ENCODE measurements at places on chromosomes 5 and 9.

- DNase-seq: no peak
Measured at GRCh38 chr5:156361436-156362109, 34.6 kb downstream of the SGCD start.

- no peak for DNase-seq
Measured at GRCh38 chr5:91956738-91957137, 573.6 kb upstream of the ARRDC3 start.

DNA sequence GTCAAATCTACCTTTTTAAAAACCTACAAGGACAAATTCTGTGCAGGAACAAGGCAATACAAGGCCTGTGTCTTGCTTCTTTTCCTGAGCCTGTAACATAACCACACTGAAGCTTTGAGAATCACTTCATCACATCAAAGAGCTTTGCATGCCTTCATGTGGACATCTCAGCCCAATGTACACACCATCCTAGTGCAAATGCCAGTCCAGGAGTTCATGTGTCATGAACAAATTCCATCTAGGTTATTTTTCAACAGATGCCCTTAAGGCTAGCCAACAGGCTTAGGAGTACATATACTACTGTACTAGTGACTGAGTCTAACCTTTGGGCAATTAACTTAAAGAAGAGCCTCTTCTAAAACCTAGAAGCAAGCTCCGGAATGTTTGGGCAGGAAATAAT, 106.4 kb downstream of the CDH10 start:
- no peak for DNase-seq

DNA sequence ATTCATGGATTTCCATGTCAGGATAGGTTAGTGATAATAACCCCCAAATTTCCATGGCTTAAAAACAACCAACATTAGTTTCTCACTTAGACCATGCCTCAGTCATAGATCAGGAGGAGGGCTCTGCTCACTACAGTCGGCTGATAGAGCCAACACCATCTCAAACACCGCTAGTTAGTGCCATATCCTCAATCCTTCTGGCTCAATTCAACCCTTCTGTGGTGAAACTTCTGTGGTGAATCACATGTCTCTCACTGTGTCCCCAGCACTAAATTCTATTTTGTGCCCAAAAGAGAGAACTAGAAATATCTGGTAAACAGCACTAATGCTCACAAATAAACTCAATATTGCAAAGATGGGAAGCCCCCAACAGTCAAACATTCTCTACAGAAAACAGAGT, 21.1 kb downstream of the ECPAS start:
- no peak for DNase-seq

DNA sequence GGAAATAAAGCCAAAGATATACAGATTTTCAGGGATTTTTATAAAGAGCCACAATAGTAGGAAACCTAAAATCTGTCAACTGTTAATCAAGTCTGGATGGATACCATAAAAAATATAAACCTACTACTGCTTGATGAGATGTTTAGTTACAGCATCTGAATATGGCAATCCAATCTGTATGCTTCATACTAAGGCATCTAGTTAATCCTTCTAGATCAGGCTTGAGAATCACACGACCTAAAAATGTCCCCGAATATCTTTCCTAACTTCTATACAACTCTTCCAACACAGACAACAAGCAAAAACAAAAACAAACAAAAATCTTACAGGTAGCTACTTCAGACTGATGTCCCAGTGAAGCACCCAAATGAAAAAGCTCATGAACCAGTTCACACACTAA, 29.8 kb downstream of the SSBP2 start:
- DNase-seq: no peak

- DNase-seq: no peak
Measured at GRCh38 chr9:131111854-131112311, 13.5 kb upstream of the NUP214 start.

DNA sequence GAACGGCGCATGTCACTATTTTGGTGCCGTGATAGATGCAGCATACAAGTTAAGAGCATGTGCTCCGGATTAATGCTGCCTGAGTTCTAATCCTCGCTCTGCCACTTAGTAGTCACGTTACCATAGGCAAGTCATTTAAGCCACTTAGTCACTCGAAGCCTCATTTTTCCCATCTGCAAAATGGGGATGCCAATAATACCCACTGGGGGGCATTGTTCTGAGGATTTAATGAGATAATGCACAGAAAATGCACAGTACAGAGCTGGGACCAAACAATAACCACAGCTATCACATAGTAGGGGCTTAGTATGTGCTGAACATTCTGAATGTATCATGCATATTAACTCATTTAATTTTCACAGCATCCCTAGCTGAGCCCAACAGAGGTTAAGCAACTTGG, 9.1 kb downstream of the NIPAL4 start:
- DNase-seq: no peak

DNA sequence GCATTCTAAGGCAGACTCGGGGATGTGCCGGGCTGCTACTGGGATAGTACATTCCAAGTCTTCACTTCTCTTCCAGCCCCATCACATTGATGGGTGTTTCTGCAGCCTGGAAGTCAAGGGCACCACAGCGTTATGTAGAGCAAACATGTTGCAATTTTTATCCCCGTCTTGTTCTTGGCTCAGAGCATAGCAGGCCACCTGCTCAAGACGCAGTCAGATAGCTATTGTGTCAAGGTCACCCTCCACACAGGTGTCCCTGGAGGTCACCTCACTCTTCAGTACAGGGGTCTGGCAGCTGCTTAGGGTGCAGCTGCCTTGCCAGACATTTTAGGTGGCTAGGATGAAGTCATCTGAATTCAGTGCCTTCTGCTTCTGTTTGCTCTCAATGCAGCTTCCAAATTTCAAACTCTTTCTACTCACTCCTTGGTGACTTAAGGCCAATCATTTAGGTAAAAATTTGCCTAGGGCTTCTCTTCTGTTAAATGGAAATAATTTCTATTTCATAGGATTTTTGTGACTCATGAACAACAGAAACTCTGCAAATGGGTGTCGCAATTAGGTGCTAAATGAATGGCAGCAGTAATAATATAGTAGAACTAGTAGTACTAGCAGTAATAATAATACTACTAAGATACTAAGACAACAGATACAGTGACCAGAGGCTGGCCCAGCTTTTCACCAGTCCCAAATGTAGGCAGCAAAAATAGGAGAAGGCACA, 24.3 kb downstream of the KCNV2 start:
- DNase-seq: no peak

DNA sequence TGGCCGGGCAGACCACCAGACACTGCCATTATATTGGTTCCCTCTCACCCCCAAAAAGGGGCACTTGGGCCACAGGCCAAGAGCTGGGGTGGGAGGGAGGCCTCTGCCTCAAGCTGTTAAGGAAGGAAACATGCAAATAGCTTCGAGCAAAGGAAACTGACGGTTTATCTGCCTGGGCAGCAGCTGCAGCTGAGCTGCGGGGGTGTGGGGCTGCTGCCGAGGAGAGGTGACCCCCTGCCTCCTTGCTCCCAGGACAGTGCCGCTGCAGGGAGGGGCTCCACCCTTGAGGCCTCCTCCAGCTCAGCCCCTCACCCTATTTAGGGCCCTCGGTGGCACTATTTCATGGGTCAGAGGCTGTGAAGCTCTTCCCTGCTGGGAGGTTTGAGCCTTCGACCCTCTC, 789 bp downstream of the DOK3 start:
- no peak for DNase-seq

- peak; percentile 62 for DNase-seq
Measured at GRCh38 chr5:132746954-132747615, at the start of gene CCNI2. TSS of gene CCNI2 (plus strand) at chr5:132747426. CDS start at chr5:132747496, 70 bp downstream.

DNA sequence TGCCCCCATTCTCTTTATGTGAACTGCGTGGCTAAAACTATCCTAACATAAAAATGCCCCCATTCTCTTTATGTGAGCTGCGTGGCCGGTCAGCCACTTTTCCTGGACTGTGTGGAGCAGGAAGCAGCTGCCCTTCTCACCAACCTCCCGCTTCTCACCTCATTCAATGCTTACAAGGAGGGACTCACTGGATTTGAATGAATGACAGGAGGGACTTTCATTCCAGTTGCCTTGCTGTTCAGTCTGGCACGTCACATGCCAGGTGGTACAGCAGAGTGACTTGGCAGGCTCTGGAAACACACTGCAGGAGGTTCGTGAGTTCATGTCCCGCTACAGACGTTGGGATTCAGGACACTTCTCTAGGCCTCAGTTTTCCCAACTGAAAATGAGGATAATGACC, 60.2 kb upstream of the NFIL3 start:
- DNase-seq: no peak

DNA sequence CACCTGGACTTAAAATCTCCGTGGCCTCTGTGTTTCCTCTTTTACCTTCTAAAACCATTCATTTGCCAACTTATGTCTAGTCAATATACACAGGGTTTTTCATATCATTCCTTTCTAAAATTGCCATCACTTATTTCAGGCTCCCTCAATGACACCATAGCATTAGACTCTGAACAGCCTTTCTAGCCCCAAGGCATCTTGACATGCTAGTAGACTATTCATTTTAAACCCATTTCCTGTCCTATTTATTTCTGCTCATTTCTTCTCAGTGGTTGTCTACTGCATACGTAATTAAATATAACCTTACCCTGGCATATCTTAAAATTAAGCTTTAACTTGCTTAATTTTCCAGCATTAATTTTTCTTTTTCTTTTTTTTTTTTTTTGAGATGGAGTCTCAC, 83.2 kb downstream of the PHAX start:
- no peak for DNase-seq

GRCh38 chr5:107783551-107783950, 112.8 kb upstream of the EFNA5 start:
- no peak for DNase-seq

DNA sequence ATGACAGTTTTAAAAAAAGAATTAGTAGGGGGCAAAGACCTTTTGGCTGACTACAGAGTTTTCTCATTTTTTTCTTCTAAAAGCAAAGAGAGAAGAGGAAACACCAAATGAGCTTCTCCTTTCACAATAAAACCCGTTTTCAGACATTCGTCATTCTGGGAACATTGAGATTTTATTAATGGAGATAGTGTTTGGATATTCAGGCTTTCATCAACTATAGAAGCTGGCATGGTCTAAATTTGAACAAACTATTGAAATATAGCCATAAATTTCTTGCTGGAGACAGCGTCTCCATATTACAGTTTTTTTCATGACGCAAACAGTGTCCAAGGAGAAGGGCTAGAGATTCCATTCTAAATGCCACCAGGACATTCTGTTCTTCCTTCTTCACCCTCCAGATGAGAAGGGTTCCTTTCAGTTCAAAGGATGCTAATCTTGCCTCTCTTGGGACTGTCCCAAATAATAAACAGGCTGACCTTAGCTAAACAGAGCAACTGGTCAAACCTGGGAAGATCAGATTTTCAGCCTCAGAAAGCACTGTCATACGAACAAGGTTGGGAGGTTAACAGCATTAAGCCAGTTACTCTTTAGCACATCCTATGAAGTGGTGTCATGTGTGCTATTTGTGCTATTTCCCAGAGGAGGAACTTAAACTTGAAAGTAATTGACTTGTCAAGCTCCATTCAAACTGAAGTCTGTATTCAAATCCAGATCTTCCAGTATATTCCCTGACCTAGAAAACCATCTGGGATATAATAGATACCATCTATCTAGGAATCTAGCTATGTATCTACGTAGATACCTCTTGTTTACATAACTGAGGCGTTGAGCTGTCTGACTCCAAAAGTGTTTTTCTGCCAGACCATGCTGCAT, 125.6 kb downstream of the LPAR1 start:
- no peak for DNase-seq

- DNase-seq: no peak
Measured at GRCh38 chr9:98906273-98907040, 37.2 kb upstream of the COL15A1 start.

- peak; percentile 12 for DNase-seq
Measured at GRCh38 chr5:112419986-112420864, 1.1 kb upstream of the EPB41L4A start.

DNA sequence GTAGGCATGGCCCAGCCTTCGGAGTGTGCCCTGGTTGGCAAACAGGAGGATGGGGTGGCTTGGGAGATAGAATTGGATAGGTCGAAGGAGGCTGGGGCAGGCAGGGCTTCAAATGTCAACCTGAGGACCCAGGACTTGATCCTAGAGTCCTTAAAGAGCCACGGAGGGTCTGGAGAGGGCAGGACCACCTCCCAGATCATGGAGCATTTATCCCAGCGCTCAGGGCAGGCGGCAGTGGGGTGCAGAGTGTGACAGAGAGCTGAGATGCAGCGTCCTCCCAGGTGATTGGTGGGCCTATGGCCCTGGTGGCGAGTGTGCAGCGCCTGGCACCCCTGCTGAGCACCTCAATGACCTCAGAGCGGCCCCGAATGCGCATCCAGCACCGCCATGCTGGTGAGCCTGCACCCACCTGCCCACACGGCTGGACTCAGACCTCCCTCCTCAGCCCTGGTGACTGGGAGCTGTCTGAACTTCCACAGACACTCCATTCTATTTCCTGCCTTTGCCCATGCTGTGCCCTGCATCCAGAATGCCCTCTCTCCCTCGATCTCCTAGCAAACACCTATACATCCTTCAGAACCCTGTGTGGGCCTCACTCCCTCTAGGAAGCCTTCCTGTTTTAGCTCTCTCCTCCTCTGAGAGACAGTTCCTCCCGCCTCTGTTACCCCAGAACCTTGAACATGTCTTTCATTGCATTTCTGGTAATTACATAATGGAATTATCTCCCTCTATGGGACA, 6.3 kb downstream of the ADGRD2 start:
- DNase-seq: no peak

DNA sequence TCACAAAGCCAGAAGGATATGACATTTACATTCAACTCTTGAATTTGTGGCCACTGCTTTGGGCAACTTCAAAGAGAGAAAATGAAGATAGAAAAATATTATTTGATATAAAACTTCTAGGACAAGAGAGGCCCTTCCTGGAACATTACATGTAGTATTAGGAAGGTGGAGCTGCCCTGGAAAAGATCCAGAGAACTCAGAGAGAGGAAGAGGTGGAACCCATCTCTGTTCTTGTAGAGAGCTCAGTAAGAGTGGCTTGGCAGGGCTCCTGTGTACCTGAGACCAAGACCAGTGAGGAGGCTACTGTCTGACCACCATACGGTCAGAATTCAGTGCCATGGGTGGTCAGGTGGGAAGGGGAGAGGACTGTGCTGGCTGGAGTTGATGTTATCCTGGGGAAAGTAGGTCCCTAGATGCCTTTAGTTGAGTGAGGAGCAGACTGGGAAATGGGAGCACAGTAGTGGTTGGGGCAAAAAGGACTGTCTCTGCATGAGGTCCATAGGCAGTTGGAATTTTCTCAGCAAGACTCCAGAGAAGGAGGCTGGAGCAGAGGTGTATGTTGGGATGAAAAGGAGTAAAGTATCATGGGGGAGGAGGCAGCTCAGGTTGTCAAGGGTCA, 7.6 kb downstream of the TGFBI start:
- DNase-seq: no peak

- DNase-seq: no peak
Measured at GRCh38 chr5:34600118-34600493, 56.0 kb upstream of the RAI14 start.

DNA sequence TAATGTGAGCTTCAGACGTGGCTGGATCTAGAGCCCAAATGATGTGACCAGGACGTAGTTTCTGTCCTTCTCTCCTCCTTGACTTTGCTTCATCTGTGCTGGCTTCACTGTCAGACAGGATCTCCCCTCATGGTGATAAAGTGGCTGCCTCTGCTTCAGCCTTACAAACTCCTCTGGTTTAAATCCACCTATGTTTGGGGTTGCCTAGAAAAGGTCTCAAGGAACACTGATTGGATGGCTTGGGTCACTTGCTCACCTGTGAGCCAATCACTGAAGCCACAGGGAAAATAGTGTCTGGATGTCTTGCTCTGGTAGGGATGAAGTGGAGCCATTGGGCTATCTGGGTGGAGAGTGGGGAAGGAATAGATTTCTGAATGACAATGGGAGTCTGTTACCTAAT, 36.1 kb downstream of the FGF18 start:
- DNase-seq: no peak

GRCh38 chr5:132086277-132086794, 12.7 kb downstream of the CSF2 start:
- DNase-seq: no peak

Data from stimulated activated CD4-positive, alpha-beta T cell treated with anti-CD3 and anti-CD28 coated beads, Interleukin-4, amount 100 ng/mL, for 24 hours (primary cell).